ENCODE measurements at places on chromosomes 13 and 19.

DNA sequence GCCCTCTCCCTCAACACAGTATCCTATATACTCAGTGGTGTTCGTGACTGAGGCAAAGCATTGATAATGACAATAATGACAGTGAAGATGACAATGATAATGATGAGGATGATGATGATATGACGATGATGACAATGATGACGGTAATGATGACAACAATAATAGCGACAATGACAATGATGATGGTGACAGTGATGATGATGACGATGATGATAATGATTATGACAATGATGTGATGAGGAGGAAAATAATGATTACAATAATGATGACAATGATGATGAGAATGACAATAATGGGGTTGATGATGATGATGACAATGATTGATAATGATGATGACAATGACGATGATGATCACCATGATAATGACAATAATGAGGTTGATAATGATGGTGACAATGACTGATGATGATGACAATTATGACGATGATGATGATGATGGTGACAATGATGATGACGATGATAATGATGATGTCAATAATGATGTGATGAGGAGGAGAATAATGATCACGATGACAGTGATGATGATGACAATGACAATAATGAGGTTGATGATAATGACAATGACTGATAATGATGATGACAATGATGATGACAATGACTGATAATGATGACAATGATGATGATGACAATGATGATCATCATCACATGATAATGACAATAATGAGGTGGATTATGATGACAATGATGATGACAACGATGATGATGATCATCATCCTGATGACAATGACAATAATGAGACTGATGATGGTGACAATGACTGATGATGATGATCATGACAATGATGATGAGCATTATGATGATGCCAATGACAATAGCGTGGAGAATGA is 16.7 kb downstream of the ELSPBP1 start:
- no peak for DNase-seq

DNA sequence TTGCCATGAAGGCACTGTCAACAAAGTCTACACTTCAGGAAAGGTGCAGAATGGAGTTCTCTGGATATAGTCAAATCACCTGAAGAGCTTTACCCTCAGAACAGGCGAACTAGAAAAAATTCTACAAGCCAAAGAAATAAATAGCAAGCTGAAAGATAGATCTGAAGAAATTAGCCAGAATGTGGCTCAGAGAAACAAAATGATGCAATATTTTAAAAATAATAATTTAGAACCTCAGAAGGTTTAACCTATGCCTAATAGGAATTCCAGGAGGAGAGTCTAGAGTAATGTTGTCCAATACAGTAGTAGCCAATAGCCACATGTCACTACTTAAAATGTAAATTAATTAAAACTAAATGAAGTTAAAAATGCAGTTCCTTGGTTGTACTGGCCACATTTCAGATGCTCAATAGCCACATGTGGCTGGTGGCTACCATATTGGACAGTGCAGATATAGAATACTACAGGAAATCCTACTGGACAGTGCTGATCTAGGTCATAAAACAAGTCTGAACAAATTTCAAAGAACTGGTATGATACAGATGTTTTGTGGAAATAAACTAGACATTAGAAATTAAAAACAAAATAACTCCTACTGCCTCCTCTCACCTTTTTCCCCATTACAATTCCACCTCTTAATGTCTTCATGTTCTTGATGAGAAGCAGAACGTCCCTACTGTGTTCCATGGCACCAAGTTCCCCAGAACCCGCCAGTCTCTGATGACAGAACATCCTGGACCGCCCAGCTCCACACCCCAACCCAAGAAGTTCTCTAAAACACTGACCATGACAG is 679 bp upstream of the CDADC1 start:
- no peak for DNase-seq

DNA sequence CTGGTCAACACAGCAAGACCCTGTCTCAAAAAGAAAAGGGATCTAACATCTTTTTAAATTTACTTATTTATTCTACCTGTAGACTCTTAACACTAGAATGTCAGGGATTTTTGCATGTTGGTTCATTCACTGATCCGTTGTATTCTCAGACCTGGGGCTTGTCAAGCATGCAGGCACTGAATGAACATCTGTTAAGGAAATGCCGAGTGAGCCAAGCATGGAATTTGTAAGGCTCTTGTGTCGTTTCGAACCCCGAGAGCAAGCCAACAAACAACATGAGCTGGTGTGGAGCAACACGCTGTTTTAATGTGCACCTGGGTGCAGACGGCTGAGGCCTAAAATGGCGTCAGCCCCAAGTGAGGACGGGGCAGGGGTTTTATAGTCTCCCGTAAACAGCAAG is 10.0 kb upstream of the OR1M1 start:
- DNase-seq: no peak

- DNase-seq: no peak
These were observed 68.6 kb downstream of the SPACA7 start for GRCh38 chr13:112444416-112445399.

Data from AG08395 (cell line).